ENCODE measurements at places on chromosomes 4 and X.

DNA sequence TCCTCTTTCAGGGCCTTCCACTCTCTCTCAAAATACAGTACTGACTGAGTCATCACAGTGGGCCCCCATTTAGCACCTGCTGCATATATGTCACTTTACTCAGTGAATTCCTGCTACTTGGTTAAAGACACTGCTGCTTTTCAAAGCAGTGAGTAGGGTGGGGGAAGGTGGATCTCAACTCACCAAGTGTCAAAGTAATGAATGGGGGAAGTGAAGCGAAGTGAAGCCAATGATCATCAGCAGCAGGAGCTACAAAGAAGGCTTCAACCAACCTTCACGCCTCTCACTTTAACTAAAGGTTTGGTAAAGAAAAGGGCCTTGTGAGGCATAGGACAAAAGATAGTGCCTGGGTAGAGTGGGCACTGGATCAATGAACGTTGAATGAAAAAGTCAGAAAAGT lies 424.1 kb downstream of the SMARCA1 start:
- no peak for DNase-seq

GRCh38 chr4:149912000-149912399 lies 96.4 kb upstream of the IQCM start:
- DNase-seq: peak; percentile 37

GRCh38 chr4:13860126-13860525 lies 232.6 kb upstream of the BOD1L1 start:
- DNase-seq: peak; percentile 25

- peak; percentile 19 for DNase-seq
Measured at GRCh38 chr4:151359576-151359975, 34.2 kb upstream of the SH3D19 start.

DNA sequence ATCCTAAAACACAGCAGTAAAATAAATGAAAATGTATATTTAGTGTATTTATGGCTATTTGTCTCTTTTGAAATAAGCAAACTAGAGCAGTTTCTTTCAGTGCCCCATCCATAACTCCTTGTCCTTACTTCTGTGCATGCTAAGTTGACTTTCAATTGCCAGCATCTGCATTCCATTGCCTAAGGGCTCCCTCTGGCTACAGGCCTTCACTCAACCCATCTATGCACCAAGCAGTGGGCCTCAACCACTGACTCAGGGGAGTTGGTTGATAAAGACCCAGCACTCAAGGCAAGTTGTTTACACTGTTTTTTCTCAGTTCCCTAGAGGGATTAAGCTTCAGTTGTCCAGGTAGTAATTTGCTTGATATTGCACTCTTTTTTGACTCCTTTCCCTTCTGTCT lies 265.7 kb downstream of the IQCM start:
- peak; percentile 7 for DNase-seq

GRCh38 chrX:108772549-108772948 lies 36.2 kb upstream of the IRS4 start:
- DNase-seq: no peak

DNA sequence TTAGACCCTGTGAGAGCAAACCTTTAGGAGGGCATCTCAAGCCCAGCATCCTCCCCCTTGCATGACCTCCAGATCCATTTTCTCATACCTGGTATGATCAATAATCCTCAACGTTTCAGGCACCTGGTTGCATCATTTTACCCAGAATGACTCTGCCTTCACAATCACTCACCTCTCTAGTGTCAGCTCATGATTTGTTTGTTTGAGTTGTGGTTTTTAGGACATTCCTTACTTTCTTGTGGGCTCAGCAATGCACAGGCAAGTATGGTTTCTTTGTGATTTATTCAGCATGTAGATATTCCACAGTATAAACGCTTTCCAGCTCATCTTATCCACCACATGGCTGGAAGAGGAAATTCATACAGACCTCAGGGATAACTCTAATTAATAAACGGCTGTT lies 93.6 kb upstream of the CPEB2 start:
- no peak for DNase-seq

DNA sequence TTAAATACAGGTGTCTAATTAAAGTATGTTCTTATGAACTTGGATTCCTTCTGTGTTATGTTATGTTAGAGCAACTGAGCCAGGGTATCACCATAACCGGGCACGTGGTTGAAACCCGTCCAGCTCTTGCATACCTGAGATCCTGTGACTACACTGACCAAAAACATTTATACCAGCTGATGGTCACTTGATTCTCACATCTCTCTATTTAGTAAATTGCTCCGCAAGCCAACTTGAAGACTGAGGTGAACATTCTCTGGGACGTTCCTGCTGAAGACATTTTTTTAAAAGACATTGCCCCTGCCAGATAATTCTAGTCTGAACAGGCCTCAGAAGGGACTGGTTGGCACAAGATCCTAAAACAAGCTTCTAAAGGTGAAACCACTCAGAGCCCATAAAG lies 550.0 kb upstream of the DIPK2B start:
- DNase-seq: no peak

- DNase-seq: peak; percentile 91
Measured at GRCh38 chrX:41491267-41492004, 44.3 kb downstream of the NYX start.

DNA sequence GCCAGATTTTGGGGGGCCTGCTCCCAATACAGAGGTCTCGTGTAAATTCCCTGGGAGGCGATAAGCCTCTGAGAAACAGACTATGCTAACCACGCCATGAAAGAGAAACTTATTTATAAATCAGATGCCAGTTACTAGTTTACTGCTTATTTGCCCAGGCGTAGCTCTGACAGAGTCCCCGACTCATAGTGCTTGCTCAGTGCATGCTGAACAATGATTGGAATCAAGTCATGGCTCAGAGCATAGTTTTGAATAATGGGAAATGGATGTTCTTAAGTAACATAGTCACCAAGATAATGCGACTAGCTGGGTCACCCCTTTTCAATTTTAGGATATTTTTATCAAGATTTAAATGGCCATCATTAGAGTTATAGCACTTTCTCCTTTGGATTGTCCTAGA lies 39.9 kb downstream of the HTT start:
- peak; percentile 32 for DNase-seq
